Stimulated activated CD4-positive, alpha-beta T cell treated with anti-CD3 and anti-CD28 coated beads, Interleukin-4, amount 100 ng/mL, for 4 hours (primary cell): ENCODE measurements at places on chromosomes 1 and 21.
A peak's percentile ranks its signal among the peaks of the same experiment; 100 is the strongest.

- no peak for DNase-seq
Observed at GRCh38 chr1:68132426-68133130, 82.2 kb upstream of the DIRAS3 start.

DNA sequence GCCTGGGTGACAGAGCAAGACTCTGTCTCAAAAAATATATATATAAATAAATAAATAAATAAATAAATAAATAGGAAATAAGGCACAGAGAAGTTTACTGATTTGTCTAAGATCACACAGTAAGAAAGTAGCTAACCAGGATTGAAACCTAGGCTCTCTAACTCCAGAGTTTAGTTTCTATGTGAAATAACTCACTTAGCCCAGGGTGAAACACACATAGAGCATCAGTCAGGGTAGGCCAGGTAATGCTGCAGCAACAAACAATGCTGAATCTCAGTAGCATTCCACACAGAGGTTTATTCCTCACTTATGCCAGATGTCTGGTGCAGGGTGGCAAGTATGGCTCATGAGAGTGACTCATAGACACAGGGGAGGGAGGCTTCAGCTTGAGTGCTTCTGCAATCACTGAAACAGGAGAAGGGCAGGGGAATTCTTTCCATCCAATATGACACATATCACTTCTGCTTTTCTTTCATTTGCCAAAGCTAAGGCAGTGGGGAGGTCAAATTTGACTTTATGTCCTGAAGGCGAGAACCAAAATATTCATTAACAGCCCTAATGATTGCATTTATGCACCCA lies 37.1 kb upstream of the KANK4 start:
- no peak for DNase-seq

- no peak for DNase-seq
Observed at GRCh38 chr1:16607433-16607851, 5.9 kb downstream of the NBPF1 start.

DNA sequence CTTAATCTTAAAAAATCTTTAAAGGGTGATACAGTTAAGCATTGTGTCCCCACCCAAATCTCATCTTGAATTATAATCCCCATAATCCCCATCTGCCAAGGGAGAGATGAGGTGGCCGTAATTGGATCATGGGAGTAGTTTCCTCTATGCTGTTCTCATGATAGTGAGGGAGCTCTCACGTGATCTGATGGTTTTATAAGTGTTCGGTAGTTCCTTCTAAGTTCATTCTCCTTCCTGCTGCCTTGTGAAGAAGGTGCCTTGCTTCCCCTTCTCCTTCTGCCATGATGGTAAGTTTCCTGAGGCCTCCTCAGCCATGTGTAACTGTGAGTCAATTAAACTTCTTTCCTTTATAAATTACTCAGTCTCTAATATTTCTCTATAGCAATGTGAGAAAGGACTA lies 10.7 kb downstream of the DHRS3 start:
- DNase-seq = no peak

- peak; percentile 81 for DNase-seq
Observed at GRCh38 chr1:27102707-27103468, 52.0 kb downstream of the SLC9A1 start.

GRCh38 chr1:61869691-61870109 lies 127.4 kb downstream of the PATJ start:
- no peak for DNase-seq

DNA sequence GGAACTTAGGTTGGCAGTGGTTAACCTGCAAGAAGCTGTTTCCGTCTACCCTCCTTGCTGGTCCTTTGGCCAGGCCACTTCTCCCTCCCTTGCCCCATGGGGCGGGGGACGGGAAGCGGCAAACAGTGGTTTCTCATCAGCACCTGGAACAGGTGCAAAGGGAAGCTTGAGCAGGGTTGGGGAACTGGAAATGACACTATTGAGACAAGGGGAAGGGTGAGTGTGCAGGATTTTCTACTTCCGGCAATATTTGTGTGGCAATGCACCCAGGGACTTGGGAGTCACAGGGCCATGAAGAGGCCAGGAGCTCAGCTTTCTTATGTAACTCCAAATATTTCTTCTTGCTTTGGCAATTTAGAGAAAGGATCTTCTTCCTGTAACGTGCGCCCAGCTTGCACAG lies 29.0 kb upstream of the SARS1 start:
- DNase-seq = no peak
